CD4-positive, alpha-beta T cell treated with Interleukin-17A for 1 hour (primary cell): ENCODE measurements at places on chromosomes 1 and 21.

DNA sequence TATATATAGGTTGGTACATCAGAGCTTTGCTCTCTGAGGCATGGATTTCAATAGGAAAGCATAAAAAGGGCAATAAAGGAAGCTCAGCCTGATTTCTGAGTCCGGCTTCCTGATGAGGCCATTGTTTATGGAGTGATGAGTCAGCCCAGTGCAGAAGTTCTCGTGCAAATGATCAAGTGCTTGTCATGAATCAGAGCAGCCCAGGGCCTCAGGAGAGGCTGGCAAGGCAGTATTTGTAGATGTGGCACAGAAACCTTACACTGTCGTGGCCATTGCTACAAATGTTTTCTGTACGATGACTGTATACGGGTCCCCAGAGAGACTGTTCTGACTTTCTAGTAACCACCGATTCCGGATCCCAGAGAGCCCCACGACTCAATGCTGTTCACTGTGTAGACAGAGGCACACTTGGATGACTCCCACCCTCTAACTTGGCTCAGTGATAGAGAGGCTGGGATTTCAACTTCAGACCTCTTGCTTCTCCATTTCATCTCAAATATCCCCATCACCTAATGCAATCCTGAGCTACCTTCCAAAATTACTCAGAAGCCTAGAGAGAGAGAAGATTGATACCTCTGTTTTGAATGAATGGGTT, 26.8 kb downstream of the UMODL1 start:
- DNase-seq, result no peak

GRCh38 chr1:117673405-117673804, 67.6 kb downstream of the TENT5C start:
- no peak for DNase-seq

DNA sequence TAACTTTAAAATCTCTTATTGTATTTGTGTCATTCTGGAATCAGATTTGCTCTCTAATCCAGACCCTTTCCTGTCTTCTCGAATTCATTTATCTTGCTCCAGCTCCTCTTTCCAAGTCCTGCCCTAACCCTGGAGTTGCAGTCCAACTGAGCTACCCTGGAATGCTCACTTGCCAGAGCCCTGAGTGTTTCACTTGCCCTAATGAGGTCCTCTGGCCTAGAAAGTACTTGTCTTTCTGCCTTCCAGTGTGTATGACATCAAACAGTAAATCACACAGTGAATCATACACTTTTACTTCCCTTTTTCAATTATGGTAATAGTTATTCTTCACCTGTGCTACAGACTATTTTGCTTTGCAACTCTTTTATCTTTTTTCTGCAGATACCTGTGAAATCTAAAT, 96.9 kb downstream of the NEK7 start:
- no peak for DNase-seq

- no peak for DNase-seq
Observed at GRCh38 chr1:175794586-175794985, 51.2 kb upstream of the TNR start.

GRCh38 chr1:224052772-224053171, 61.1 kb upstream of the FBXO28 start:
- DNase-seq, result no peak

DNA sequence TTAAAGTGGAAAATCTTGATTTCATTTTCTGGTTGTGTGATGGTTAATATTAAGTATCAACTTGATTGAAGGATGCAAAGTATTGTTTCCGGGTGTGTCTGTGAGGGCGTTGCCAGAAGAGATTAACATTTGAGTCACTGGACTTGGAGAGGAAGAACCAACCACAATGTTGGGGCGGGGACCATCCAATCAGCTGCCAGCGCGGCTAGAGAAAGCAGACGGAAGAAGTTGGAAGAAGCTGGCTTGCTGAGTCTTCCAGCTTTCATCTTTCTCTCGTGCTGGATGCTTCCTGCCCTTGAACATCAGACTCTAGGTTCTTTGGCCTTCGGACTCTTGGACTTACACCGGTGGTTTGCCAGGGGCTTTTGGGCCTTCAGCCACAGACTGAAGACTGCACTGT, 832.6 kb upstream of the TMPRSS15 start:
- no peak for DNase-seq

DNA sequence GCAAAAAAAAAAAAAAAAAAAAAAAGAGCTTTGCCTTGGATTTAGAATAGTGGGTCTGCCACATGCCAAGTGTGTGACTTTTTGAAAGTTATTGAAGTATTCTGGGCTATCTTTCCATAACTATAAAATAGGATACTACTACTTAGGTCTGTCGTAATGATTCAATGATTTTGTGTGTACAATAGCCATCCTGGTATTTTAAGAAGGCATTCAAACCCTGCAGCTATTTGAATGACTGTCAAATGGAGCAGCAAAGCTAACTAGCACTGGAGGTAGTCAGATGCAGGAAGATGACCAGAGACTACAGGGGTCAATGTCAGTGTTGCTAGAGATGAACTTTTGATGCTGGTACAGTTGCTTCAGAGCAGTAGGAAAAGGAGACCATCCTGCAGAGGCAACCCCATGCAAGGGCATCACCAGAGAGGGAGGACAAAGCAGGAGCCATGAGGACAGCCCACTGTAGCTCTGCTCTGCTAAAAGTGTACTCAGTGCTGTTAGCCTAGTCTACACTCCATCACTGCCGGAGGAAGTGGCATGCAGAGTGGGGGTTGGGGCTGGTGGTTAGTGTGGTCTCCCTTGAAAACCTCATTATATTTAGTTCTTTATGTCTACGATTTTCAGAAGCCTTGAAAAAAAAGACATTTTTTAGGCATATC, 29.0 kb downstream of the DUSP10 start:
- DNase-seq, result peak; percentile 86

DNA sequence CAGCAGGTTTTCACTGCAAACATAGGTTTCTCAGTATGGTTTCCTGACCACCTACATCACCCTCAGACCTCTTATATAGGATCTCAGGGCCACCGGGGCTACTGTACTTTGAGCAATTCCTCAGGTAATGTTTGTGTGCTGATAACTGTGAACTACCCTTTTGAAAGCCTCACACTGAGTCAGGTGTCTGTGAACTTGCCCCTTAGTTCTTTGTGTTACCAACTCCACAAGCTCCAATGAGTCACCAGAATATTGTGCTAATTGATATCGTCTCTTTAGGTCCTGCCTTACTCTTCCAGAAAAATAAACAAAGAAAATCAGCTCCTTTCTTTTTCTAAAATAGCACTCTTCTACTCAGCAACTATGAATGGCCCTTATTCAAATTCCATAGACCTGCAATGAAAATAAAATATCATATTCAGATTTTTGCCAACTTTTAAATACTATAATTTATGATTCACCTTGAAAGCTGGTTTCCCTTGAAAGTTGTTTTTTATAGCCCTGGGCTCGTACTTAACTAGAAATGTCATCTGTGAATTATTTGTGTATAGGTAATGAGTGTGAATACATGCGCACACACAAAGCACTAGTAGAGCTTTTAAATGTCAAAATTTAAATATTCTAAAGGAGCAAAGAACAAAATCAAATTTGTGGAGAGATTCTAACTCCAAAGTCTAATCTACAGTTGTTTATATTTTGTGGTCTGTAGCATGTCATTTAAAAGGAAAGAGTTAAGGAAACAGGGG, 88.1 kb upstream of the WARS2 start:
- no peak for DNase-seq
